ENCODE measurements at places on chromosomes 13 and 19.

GRCh38 chr19:18894254-18895037, 1.5 kb downstream of the CERS1 start:
- peak; percentile 18 for DNase-seq

- no peak for DNase-seq
These were observed 52.6 kb downstream of the GPR12 start for GRCh38 chr13:26708007-26708297.

GRCh38 chr19:15644066-15644741, 3.5 kb downstream of the CYP4F3 start:
- no peak for DNase-seq

GRCh38 chr19:17104679-17105078, 29.1 kb downstream of the MYO9B start:
- no peak for DNase-seq

DNA sequence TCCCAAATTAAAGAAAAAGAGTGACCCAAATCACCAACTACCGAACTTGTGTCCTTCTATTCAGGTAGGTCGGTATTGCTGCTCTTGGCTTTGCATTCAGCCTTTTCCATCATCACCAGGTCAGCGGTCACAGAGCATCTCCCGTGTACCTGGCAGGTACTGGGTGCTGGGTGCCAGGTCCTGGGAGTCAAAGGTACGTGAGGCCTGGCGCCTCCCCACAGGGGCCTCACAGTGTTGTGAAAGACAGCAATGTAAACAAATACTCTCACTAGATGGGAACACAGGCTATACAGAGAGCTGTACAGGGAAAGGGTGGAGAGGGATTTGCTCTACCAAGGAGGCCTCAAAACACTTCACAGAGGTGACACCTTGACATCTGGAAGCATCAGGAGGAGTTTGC, 86.7 kb downstream of the ZIC5 start:
- no peak for DNase-seq

- no peak for DNase-seq
These were observed at the start of gene KCNRG for GRCh38 chr13:50015258-50015657. KCNRG (plus strand) TSS chr13:50015444; CDS start chr13:50015494, 50 bp downstream.

DNA sequence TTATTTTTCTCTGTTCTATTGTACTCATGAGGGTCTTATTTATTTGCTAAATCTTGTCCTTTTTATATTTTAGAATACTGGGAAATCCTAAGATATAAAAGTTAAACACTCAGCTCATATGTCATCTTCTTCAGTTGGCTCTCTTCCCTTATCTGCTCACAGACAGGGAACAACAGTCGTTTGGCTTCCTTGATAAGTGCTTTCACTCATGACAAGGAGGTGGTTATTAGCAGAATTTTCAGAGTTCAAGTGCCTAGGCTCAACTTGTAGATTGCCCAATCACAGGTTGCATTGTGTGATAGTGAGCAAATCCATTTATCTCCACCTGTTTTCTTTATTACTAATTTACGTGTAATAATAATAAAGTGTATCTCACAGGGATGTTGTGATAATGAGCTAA, 620.3 kb upstream of the PCDH20 start:
- DNase-seq = no peak

GRCh38 chr13:30479154-30479882, 13.6 kb upstream of the HMGB1 start:
- no peak for DNase-seq

GRCh38 chr13:112796190-112796915, 106.5 kb downstream of the ATP11A start:
- DNase-seq = no peak

DNA sequence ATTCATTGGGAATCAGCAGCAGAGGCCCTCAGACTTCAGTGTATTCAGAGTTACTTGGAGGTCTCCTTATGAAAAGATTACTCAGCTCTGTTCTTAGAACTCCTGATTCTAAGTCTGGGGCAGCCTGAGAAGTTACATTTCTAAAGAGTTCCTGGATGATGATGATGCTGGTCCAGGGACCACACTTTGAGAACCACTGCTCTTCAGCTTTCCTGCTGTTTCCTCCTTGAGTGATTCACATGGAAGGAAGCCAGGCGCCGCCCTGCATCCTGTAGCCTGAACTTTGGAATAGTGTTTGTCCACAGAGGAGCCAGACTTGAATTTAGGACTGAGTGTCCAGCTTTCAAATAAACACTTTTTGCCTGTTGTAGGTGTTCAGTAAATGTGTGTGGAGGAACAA, 2.9 kb downstream of the CEBPG start:
- DNase-seq = peak; percentile 86

- no peak for DNase-seq
These were observed 100.4 kb upstream of the GJB6 start for GRCh38 chr13:20332361-20333096.

DNA sequence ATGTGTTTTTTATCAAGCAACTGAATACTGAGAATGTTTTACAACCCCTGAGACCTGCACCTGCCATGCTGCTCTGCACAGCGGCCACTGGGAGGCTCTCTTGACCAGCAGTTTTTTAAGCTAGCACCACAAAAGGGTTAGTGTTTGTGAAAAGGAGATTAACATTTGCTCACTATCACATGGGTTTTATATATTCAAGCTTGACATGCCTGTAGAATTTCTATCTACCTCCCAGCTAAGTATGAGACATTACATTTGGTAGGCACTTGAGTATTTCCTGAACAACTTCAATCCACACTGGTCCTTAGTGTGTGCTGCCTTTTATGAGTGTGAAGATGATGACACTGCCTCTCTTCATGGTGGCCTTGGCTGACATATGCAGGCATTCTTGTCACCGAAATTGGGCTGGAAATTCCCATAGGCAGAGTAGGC, 1238.9 kb downstream of the UQCRFS1 start:
- DNase-seq = peak; percentile 10

GRCh38 chr19:35352448-35353304, 5.0 kb downstream of the FFAR1 start:
- peak; percentile 98 for DNase-seq

DNA sequence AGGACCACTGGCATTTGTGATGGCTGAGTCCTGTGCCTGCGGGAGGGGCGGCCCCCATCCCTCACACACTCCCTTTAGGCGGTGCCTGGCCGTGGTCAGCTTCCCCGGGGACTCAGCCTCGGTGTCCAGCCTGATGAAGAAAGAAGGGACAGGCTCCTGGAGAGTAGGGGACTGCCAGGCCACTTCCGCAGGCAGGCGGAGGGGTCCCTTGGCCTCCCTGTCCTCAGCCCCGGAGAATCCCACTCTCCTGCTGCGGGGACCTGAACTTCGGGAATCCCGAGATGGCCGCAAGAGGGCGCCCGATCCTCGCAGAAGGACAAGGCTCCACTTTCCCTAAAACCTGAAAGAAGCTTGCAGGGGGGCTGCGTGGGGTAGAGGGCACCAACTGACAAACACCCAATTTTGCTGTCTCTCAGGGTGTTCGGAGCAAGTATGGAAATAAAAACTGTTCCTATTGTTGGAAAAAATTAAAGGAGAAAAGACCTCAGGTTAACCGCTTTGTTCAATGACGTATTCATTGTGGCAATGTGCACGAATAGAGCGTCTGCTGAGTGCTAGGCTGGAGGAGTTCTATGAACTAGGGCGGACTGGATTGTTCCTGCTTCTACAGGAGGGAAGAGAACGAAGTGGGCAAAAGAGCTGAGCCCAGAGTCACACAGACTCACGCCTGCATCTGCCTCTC, 297.3 kb downstream of the ZNF536 start:
- DNase-seq = peak; percentile 61

DNA sequence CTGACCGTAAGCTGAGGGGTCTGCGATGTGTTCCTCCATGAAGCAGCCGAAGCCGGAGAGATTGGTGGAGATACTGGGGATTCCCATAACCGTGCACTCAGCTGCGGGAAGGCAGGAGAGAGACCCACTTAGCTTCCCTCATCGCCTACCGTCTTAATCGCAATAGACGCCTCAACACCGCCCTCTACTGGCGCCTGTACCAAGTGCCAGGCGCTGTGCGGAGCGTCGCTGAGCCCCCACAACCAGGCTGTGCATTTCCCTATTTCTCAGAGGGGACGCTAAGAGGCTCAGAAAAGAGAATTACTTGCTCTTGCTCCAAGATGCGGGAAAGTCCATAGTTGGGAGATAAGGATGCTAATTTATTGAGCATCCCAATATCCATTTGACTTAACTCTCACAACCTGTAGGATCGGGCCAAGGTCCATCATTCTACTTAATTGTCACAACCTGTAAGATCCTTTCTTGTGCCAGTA, 5.8 kb downstream of the FTL start:
- peak; percentile 86 for DNase-seq

- DNase-seq = peak; percentile 61
These were observed 2.0 kb downstream of the SPRY2 start for GRCh38 chr13:80338781-80339562.

DNA sequence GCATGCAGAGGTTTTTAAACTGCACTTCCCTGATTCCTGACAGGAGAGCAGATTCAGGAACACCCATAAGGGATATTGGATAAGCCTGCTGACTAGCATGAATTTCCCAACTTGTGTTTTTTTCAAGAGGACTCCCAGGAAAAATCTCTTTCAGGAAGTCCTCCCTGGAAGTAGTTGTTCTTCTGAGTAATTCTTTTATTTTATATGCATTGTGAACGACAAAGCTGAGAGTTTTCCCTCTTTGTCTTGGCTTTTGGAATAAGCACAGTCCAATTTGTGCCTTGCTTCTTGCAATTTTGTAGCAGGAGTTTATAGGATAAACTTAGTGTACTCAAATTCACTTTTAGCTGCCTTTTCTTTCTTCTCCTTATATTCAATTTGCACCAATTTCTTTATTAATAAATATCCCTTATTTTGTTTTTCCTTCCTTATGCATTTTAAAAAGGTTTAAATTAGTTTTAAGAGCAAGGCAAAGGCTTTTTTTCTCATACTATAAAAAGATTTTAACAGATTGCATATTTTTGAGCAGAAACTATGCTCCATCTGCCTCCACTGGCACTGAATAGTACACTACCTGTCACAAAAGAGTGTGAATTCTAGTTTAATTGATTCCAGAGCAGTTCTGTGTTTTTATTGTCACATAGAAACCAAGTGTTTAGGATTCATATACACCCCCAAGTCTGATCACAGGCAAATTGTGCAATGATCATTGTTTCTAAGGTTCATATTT, 543.3 kb upstream of the SPRY2 start:
- DNase-seq = no peak

DNA sequence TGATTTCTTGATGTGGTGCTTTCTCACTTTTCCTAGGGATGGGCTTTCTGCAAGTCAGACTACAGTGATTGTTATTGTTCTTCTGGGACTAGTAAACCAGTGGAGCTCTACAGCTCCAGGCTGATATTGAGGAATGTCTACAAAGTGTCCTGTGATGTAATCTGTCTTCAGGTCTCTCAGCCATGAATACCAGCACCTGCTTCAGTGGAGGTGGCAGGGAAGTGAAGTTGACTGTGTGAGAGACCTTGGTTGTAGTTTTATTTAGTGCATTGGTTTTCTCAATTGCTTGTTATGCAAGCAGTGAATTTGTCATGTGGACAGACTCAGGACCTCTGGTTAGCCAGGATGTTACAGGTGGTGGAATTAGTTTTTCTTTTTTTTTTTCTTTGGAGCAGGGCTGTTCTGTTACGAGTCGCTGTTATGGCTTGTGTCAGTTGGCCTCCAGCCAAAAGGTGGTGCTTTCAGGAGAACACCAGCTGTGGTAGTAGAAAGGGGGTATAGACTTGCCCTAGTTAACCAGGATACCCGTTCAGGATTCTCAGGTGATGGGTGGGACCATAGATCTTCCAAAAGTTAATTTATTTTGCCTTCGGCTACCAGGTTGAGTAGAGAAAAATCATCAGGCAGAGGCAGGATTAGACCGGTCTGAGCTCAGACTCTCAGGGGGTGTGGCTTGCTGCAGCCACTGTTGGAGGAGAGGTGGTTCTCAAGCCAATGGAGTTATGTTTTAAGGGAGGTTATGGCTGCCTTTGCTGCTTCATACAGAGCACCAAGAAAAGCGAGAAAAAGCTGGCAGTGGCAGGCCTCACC, 11.9 kb upstream of the ZNF675 start:
- DNase-seq = no peak

- no peak for DNase-seq
These were observed 533 bp downstream of the DKKL1 start for GRCh38 chr19:49364083-49364737.

GRCh38 chr13:24052547-24053518, 107.7 kb upstream of the SPATA13 start:
- DNase-seq = no peak

GRCh38 chr19:29687897-29688728, 22.9 kb downstream of the PLEKHF1 start:
- DNase-seq = no peak

- DNase-seq = no peak
These were observed 30.1 kb downstream of the GSX1 start for GRCh38 chr13:27822258-27822872.

DNA sequence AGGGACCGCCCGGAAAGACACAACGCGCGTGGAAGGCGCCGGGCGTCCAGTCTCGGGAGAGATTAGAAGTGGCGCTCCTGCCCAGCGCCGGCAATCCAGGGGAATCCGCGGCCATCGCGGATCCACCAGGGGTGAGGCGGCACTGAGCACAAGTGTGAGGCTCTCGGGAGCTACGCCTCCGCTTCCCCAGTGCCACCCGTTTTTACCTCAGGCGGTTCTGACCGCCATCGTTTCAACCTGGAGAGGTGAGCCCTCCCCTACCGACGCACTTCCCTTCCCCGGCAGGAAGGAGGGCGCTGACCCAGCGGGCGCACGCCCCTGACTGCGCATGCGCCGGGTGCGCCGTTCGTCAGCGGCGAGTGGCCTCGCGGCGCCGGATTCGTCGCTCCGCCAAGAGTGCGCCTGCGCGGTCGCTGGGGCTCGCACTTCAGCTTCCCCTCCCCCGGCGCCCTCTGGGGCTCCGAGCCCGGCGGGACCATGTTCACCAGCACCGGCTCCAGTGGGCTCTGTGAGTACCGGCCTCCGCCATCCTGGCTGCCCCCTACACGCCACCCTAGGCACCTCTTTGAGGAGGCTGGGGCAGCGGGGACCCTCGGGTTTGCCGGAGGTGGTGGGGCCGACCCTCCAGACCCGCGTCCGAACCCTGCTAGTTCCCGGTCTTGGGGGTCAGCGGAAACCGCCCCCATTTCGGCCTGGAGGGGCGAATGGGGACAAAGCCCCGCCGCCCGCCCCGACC, at the start of gene UBAC2:
Gene UBAC2 (plus strand): TSS at position 423 of the 736 bp plus-strand sequence. CDS start 55 bp downstream, at position 478.
- DNase-seq = peak; percentile 80

DNA sequence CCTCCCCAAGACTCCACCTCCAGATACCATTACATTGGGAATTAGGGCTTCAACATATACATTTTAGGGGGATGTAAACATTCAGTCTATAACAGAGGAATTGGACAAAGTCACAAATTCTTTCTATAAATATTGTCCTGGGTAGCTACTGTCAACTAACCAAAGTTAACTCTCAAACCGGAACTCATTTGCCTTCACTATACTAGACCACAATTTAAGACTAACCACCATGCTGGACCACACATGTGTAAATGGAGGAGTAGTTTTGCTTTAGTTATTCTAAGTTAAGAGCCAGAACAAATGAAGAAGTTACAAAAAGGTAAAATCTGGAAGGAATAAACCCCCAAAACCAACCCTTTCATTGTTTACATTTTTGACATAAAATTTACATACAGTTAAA, 222.8 kb downstream of the NDFIP2 start:
- no peak for DNase-seq

- DNase-seq = no peak
These were observed 1.8 kb downstream of the LRG1 start for GRCh38 chr19:4537953-4538600.
